ENCODE measurements at places on chromosomes 16 and 17.

DNA sequence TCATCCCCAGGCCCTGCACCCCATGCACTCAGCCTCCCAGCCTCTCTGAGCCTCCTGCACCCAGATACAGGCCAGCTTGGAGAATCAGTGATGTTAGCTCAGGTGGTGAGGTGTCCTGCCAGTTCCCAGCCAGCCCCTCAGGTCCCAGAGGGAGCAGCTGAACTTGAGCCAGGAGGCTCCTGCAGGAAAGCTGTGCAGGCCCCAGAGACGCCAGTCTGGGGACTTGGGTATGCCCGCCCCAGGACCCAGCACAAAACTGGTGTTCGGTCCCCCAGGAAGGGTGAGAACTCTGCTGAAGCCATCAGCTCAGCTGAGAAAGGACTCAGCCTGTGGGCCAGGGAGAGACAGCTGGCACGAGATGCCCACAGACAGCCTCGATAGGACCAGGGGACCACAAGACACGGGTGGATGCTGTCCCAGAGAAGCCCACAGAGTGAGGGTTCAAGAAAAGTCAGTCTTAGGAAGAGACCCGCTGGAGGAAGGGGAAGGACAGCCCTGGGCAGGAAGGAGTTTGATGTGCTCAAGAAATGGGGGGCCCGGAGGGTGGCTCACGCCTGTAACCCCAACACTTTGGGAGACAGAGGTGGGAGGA lies 11.0 kb downstream of the ENDOV start:
- DNase-seq = no peak

DNA sequence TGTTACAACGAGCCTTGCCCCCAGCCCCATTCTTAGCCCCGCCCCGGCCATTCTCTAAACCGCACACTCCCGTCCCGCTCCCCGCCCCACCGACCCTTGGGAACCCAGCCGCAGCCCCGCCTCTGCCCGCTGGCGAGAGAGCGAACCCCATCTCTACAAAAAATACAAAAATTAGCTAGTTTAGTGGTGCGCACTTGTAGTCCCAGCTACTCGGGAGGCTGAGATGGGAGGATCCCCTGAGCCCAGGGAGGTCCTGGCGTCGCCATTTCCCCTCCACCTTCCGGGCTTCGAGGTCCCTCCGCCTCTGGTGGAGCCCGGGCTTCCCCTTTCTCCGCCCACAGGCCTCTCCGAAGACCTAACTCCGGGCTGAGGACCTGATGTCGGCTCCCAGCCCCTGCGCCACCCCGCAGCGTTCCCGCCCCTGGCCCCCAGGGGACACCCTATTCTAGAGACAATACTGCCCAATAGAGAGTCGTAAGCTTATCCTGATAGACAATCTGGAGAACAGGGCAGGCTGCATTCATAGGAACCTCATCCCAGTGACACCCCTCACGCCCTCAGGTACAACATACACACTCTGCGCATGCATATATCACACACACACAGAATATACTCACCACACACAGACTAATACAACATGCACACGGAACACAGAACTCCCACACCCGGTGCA lies 480 bp upstream of the PROCA1 start:
- peak; percentile 50 for DNase-seq

GRCh38 chr17:58236394-58236793 lies 2.0 kb upstream of the LPO start:
- no peak for DNase-seq

GRCh38 chr17:48177816-48178215 lies 70.2 kb downstream of the SNX11 start:
- DNase-seq = no peak

GRCh38 chr16:50121278-50121677 lies 31.8 kb upstream of the TENT4B start:
- no peak for DNase-seq

DNA sequence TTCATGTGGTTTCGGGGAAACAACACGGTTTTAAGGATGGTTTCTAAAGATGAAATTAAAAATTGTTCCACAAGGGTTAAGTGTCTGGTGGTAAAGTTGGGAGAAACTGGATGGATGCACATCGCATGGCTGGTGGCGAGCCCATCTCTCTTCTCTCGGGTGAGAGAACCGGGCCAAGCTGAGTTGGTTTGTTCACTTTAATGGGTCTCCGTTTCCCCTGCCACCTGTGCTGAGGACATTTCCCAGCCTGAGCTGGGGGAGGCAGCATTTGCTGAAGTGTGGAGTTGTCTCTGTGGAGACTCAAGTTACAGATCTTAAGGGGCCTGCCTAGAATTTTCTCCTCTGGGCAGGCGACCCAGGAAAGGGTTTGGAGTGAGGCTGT lies 7.9 kb downstream of the FUS start:
- DNase-seq = no peak

- no peak for DNase-seq
Observed at GRCh38 chr16:81686391-81687130, 92.5 kb upstream of the PLCG2 start.

GRCh38 chr16:22849517-22849916 lies 35.6 kb downstream of the HS3ST2 start:
- no peak for DNase-seq

- no peak for DNase-seq
Observed at GRCh38 chr16:27967169-27967568, 96.3 kb downstream of the GSG1L start.

DNA sequence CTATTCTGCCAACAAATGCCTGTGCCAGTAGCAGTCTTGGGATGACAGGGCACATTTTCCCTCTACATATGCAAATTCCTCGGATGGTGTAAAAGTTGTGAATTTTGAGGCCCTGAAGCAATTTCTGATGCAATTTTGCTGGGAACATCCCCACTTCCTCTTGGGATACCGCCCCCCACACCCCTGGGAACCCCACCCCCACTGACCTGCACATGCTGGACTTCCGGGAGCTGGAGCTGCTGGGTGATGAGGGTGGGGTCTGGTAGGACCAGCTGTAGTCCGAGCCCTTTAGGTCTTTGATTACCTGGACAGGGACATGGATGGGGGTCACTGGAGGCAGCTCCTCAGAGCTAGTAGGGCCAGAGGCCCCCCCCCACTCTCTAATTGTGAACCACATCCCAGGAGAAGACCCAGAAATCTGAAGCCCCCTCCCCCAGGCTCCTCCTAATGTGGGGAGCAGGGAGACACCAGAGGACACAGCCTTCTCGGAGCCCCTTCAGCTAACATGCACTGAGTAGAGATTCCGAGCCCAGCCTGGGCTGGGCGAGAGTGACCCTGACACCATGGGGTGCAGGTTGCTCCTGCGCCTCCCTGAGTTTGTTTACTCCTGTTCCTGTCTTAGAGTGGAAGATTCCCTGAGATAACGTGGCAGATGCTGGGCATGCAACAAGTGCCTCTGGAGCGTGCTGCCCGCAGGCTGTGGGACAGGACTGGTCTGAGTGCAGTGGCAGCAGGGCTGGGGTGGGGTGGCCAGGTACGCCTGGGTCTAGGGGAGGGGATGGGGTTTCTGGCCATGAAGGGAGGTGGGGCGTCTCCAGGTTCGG lies 9.0 kb downstream of the MTSS2 start:
- no peak for DNase-seq

DNA sequence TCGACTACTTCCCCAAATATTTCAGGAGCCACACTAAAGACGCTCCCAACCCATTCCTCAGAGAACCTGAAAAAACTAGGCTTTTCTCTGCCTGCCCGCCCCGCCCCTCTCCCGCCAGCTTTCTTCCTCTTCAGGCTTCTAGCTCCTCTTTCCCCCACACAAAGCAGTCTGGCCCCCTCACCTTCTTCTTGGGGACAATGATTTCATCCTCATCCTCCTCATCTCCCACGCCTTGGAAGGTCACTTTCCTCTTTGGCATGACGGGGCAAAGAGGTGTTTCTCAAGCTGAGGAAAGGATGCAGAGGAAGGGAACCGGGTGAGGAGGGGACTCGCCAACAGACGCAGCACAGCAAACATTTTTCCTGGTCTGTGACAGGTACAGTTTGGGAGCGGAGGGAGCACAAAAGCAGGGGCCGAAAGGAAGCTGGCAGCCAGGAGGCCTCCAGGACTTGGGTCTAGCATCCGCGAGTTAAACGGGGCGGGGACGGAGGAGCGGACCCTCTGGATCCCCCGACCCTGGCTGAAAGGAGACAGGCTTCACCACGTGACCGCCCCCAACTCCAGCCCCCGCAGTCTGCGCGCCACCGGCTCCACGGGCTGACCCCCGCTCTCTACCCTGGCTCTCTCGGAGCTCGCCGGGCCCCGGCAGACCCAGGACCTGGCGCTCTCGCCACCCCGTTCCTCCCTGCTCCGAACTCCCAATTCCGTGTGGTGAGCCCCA lies 525 bp downstream of the CD2BP2 start:
- DNase-seq = no peak

DNA sequence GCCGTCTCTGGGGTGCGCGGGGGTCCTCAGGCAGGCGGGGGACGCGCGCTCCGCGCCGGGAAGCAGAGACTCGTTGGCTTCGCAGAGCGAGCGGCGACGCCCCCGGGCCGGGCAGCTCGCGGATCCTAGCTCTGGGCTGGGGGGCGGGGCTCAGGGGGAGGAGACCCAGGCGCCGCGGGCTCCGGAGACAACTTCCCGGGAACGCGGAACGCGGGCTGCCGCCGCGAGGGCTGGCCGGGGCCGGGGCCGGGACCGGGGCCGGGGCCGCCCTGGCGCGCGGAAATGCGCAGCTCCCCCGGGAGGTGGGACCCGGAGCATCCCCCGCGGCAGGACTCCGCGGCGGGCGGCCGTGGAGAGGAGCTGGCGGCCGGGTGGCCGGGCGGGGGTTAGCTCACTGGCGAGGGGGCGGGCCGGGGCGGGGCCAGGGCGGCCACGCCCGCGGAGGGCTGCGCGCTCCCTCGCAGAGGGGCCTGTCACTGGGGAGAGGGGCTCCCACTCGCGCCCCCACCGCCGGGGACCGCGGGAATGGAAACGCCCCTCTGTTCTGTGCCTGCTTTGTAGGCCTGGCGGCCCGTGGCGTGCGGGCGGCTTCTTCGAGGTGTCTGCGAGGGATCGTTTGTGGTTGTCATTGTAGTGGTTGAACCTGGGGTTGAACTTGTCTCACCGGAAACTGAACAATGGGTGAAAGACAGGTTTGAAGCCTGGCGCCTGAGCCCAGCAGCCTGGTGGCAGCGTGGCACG lies at the start of gene GAS7:
TSS of gene GAS7 (minus strand) at position 98 of the 741 bp plus-strand sequence.
- DNase-seq = no peak

DNA sequence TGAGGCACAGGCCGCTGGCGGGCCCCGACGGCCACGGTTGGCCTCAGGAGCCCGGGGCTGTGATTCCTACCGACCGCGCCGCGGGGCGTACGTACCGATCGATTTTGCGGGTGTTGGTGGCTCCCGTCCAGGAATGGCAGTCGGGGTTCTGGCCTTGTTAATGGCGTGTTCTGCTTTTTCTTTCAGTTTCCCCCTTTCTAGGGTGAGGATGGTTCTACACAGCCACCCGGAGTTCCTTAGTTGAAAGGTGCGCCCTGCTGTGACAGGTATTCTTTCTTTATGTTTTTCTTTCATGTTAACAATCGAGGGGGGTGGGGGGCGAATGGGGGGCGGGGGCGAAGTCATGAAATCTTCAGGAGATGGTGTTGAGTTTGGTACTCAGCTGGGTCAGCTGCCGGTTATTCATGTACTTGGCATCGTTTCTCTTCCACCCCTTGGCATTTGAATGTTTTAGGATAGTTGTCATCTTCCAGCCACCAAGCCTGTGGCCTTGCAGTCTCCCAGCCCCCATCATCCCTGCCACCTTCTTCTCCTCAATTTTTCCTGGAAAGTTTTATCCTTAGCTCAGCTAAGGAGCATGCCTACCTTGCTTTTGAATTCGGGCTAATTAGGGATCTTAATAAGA lies 802 bp downstream of the CYLD start:
- DNase-seq = peak; percentile 48

GRCh38 chr17:28110184-28110583 lies 67.7 kb downstream of the NLK start:
- no peak for DNase-seq

DNA sequence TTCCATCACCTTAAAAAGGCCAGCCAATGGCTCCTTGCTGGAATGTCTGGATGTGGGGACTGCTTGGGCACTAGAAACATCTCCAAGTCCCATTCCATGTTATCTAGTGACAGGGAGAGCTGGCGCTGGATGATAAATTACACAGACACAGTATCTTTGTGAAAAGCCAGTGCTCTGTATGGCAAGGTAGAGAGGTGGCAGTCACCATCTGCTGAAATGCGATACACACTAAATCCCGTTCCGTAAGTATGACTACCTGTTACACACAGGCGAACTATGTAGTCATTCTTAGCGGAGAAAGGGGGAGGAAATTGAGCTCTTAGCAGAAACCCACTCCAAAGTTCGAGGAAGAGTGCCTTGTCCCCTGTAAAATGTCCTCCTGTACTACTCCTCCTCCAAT lies 81.0 kb upstream of the MYOCD start:
- DNase-seq = no peak

- no peak for DNase-seq
Observed at GRCh38 chr17:80605326-80606066, 60.9 kb downstream of the RPTOR start.

DNA sequence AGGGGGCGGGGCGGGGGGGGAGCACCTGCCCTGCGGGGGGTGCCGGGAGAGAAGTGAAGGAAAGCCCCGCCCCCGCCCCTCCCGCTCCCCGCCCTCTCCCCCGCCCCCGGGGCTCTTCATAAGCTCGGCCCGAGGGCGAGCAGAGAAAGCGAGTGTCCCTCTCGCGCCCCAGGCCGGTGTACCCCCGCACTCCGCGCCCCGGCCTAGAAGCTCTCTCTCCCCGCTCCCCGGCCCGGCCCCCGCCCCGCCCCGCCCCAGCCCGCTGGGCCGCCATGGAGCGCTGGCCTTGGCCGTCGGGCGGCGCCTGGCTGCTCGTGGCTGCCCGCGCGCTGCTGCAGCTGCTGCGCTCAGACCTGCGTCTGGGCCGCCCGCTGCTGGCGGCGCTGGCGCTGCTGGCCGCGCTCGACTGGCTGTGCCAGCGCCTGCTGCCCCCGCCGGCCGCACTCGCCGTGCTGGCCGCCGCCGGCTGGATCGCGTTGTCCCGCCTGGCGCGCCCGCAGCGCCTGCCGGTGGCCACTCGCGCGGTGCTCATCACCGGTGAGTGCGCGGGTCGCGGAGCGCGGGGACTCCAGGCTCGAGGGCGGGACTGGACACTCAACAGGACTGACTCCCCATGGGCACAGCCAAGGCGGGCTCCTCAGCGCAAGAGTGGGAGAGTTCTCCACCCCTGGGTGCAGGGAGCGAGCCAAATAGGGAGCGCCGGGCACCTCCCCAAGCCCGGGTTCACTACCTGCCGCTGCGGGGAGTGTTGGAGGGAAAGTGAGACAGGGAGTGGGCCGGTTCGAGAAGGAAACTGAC lies at the start of gene HSD11B2:
TSS of gene HSD11B2 (plus strand) at position 145 of the 798 bp plus-strand sequence. CDS start at position 273, 128 bp downstream.
- DNase-seq = no peak

DNA sequence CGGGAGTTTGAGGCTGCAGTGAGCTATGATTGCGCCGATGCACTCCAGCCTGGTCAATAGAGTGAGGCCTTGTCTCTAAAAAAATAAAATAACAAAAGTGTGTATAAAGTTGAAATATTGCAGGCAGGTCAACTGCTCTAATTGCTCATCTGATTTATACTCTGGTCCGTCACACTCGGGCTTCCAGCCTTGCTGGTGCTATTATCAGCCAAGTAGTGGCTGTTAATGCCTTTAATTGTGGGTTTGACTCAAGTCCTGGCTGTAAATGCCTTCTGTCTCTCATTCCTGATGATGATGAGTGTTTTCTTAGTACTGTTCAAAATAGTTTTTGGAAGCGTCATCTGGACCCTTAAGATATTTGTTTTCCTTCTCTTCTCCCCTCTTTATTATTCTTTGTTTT lies 18.4 kb downstream of the SYT17 start:
- DNase-seq = no peak

Measured in T-helper 9 cell (primary cell).